Occipital lobe (tissue), 3 donors: ENCODE measurements at places on chromosomes 7 and 10. TPM values are rescaled to one million over a fixed set of nuclear protein-coding genes. Genes with fewer than 3 reads are reported as not detected.

DNA sequence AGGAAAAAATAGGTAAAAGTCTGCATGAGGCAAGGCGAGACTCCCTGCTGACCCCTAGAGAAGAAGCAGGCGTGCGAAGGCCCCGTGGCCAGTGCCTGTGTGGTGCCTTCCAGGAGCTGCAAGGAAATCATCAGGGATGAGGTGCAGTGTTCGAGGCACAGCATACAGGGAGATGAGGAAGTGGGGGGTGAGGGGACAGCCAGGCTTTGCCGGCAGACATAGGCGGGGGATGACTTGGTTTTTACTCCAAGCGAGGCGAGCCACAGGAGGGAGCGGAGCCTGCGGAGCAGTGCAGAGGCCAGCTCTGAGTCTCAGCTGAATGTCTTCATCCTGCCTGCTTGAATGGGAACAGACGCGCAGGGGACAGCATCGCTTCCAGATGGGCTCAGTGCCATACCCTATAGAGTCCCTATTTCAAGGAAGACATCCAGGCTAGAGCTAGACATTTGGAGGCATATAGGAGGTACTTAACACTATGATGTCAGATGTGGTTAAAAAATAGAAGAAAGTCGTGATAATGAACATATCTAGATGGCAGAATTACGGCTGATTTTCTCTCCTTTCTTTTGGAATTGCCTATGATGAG lies 49.5 kb downstream of the TCERG1L start:
- no peak for DNase-seq

GRCh38 chr10:8969853-8970252 lies 915.4 kb downstream of the GATA3 start:
- no peak for DNase-seq

DNA sequence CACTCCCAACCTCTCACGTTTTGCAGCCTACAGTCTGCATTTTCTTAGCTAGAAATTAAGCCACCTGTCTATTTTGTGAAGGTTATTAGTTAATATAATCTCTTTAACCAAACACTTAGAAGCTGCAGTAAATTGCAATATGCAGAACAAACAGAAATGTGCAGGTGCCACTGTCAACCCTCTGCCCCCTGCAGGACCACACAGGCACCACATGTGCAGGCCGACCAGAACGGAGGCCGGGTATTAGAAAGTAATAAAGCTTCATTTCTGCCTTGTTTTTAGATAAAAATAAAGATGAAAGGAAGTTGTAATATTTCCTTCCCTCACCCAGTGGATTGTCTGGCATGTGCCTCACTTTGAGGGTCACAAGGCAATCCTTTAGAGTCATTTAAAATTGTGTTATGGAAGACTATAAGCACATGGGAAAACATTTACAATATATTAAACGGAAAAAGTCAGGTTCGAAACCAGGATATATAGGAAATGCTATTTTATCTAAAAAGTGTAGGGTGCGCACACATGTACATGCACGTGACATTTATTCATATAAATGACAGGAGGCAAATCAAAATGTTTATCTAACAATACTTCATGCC lies 158.2 kb downstream of the ARHGAP12 start:
- DNase-seq: no peak

- no peak for DNase-seq
Observed at GRCh38 chr7:122965306-122965705, 30.2 kb downstream of the TAS2R16 start.

- no peak for DNase-seq
Observed at GRCh38 chr7:129550693-129551360, 48.5 kb downstream of the SMKR1 start.

DNA sequence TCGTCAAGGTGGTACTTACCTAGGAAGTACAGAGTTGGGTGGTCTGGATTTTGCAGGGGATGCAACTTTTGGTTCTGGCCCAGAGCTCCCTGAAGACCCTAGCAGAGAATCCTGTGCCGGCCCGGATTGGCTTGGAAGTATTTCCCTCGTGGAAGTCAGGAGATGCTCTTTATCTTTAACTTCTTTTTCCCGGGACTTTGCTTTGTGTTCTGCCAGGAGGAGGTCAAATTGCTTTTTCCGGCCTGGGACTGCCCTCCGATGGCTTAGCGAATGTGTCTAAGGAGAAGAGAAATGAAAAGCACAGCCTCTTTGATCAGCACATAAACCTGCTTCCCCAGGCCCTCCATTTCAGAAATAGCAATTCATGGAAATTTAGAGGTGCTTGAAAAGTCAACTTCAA lies 57.0 kb upstream of the EFCAB10 start:
- DNase-seq: no peak

- DNase-seq: no peak
Observed at GRCh38 chr10:116671274-116671926, 50.6 kb downstream of the PNLIPRP2 start.

- no peak for DNase-seq
Observed at GRCh38 chr7:153084278-153084677, 324.7 kb downstream of the ACTR3B start.

The CREB5 gene
- 8.0 TPM for total RNA-seq

- no peak for DNase-seq
Observed at GRCh38 chr10:116990276-116990800, 14.6 kb downstream of the SHTN1 start.

- no peak for DNase-seq
Observed at GRCh38 chr10:130140425-130140824, 4.2 kb downstream of the GLRX3 start.

DNA sequence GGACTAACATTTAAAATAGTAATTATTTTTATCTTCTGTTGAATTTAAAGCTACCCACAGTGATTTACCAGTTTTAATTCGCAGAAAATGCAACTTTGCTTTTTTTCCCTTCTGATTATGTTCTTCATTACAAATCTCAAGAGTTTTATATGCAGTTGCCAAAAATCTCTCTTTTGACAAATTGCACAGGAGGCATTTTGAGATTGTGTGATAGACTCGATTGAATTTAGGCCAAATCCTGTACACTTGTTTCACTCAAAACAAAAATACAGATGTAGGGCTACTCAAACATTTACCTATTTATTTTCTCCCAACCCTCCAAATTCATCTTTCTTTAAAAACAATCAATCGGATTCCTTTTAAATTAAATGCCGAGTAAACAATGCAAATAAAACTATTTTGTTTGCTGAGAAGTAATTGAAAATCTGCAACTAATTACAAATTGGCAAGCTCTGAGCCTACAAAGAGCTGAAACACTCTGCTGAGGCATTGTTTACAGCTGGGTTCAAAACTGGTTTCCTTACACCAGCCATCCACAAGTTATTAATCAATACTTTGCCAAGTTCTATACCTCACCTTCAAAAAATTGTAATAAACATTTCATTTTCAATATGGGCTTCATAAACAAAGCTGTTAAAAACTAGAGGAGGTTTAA lies 214.9 kb upstream of the TCF7L2 start:
- no peak for DNase-seq

The ALOX5 gene
- total RNA-seq: 0.62 TPM

DNA sequence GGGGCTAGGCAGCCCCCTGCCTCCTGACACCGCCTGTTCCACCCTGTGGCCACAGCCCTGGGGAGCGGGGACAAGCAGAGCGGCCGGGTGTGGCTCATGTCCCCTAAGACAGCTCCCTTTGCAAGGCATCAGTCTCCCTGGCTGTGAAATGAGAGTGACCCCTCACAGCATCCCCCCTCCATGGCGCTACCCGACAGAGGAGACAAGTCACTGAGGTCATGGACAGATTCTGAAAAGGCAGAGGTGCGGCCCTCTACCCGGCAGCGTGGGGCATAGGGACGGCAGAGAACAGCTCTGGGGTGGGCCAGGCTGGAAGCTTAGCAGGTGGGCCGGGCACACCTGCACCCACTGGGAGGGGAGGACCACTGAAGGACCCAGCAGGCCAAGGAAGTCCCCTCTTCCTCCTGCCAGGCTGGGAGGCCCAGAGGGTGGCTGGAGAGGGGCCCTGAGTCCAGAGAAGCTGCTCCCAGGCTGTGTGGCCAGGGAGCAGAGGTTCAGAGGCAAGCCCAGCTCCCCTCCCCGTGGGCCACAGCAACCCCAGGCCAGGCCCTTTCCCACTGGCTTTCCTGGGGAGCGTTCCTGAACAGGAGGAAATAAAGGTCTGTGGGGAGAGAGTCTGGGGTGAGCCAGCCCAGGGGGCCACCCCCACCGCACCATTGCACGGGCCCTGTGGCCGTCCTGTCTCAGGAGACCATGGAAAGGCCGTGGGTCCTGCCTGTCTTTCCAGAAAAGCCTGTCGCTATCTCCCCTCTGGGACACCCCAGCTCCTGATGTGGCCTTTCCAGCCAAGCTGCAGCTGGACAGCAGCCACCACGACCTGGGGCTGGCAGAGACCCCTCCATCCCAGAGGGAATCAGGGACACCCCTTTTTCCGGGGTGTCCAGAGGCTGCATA lies 1.7 kb downstream of the ADAP1 start:
- no peak for DNase-seq

GRCh38 chr7:98802088-98802780 lies 67.6 kb downstream of the TMEM130 start:
- no peak for DNase-seq

- DNase-seq: no peak
Observed at GRCh38 chr7:571096-571717, 51.6 kb upstream of the PDGFA start.
